ENCODE measurements at places on chromosomes 13 and 19.

GRCh38 chr13:94829185-94829836 lies 117.0 kb upstream of the SOX21 start:
- no peak for DNase-seq

DNA sequence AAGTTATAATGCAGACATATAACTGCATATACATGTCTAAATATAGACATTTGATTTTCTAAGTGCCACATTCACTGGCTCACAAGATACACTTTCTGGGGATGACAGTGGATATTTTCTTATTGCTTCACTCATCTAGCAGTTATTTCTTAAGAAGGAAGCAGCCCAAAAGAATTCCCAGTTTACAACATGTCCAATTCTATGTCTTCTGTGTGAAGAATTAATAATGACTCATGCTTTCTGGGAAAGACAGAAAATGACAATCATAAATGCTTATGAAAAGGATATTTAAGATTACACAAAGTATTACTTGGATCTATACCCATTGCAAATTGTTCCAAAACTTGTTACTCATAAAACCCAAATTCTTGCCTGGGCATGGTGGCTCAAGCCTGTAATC lies 543.4 kb downstream of the SUCLA2 start:
- peak; percentile 65 for DNase-seq

DNA sequence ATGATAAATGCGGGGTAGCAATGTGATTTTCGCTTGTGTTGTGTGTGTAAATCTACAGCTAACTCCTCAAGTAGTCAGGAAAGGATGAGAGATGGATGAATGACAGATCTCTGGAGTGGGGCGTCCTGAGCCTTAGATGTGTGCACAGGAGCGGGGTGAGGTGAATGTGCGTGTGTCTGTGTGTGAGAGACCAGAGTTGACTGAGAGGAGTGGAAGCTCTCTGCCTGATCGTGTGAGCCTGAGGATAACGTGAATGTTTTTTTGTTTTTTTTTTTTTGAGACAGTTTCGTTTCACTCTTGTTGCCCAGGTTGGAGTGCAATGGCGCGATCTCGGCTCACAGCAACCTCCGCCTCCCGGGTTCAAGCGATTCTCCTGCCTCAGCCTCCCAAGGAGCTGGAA lies 805 bp downstream of the ZNF461 start:
- DNase-seq = no peak

DNA sequence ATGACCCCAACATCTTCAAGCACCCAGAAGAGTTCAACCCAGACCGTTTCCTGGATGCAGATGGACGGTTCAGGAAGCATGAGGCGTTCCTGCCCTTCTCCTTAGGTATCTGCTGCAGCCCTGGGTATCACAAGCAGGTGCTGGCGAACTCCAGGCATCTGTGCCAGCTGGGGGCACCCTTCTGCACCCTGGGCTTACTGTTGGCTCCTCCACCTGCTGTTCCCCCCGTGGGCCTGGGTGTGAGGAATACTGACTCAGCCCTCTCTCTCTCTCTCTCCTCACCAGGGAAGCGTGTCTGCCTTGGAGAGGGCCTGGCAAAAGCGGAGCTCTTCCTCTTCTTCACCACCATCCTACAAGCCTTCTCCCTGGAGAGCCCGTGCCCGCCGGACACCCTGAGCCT lies 13.0 kb downstream of the CYP2S1 start:
- peak; percentile 20 for DNase-seq

- DNase-seq = no peak
Measured at GRCh38 chr19:3855320-3855719, 13.5 kb downstream of the ZFR2 start.

DNA sequence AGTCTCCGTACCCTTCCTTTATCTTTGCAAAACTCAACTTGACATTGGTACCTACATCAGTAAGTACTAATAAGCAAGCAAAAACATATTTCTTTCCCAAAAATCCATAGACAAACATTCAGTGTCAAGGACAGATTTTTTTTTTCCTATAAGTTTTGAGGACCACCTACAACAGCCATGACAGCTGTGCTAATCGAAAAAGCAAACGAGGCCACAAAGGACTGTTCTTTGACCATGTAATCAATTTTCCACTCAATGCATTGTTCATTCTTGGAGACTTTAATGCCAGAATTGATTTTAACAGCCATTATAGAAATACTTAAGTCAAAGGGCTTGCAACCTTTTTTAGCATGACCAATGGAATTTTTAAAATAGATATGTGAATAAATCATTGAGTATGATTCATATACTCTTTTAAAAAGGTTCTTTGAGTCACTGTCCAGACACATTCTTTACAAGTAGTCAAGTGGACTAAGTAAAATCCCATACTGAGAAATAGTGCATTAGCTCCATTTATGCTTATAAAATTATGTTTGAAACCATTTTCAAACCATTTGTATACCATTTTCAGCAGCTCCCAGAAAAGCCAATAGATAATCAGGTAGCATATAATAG lies 323.9 kb downstream of the MZT1 start:
- DNase-seq = peak; percentile 14

- no peak for DNase-seq
Measured at GRCh38 chr19:55255618-55256423, 3.0 kb downstream of the PPP6R1 start.

- DNase-seq = no peak
Measured at GRCh38 chr19:31560086-31561060, 211.1 kb upstream of the TSHZ3 start.

DNA sequence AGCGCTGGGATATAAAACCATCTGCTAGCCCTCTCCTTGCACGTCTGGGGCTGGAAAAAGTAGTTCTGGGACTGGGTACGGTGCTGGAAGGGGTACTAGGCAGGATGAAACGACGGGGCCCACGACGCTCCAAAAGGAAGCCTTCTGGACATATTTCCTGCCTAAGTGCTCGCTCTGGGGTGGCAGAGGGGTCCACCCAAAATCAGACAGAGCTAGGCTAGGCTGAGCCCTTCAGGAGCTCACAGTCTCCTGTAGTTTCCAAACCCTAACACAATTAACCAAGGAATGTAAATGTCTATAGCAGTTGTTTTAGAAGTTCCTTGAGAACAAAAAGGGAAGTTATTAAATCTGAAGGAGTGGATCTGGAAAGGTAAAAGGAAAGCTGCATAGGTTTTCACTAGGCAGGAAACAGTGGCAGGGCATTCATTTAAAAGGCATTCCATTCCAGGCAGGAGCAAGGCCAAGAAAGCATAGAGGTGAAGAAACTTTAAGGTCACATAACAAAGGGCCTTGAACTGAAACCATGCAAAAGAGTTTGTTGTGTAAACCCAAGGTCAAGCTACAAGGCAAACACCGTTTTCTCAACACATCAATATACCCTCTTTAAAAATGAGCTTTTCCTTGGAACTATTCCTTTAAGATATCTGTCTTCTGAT lies 634 bp upstream of the DIAPH3 start:
- DNase-seq = peak; percentile 35

- DNase-seq = peak; percentile 24
Measured at GRCh38 chr13:23609874-23610576, 39.8 kb downstream of the TNFRSF19 start.

DNA sequence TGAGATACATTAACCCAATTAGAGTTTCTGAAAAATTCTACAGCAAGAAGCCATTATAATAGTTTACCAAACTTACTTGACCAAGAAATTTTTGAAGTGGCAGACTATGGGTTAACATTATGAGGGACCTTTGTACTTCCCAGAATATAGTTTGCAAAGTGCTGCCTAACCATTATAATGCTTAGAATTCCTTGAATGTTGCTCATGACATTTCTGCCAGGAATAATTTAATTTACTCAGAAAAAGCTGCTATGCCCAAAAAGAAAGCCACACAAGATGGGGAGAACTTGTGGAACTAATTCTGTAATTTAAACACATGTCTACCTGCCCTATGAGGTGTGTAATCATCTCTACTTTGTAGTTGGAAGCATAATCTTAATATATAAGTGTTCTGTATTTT lies 58.1 kb upstream of the MYCBP2 start:
- DNase-seq = peak; percentile 8

- peak; percentile 92 for DNase-seq
Measured at GRCh38 chr19:7098701-7099596, 29.4 kb downstream of the ZNF557 start.

DNA sequence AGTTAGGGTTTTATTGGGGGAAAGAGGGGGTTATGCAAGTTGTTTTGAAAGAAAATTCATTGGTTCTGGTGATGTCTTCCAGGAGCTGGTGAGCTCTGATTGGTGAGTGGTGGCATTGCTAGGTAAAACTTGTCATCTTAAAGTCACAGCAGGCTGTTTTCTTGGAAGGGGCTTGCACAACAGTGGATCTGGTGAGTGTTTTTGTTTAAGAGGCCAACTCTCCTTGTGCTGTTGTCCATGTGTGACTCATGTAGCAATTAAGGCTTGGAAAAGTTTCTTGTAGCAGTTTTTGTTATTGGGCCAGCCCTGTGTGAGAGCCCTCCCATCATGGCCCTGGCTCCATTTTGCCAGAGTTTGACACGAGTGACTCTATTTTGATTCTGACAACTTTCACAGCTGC lies 109.4 kb downstream of the RFC3 start:
- DNase-seq = peak; percentile 77

GRCh38 chr13:58960888-58961287 lies 1202.8 kb downstream of the DIAPH3 start:
- peak; percentile 5 for DNase-seq

DNA sequence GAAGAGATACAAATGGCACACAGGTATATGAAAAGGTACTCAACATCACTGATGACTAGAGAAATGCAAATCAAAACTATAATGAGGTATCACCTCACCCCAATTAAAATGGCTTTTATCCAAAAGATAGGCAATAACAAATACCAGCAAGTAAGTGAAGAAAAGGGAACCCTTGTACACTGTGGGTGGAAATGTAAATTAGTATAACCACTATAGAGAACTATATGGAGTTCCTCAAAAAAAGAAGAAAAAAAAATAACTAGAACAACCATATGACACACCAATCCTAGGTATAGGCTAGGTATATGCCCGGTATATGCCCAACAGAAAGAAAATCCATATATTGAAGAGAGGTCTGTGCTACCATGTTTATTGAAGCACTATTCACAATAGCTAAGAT lies 150.9 kb downstream of the VWA8 start:
- DNase-seq = no peak

DNA sequence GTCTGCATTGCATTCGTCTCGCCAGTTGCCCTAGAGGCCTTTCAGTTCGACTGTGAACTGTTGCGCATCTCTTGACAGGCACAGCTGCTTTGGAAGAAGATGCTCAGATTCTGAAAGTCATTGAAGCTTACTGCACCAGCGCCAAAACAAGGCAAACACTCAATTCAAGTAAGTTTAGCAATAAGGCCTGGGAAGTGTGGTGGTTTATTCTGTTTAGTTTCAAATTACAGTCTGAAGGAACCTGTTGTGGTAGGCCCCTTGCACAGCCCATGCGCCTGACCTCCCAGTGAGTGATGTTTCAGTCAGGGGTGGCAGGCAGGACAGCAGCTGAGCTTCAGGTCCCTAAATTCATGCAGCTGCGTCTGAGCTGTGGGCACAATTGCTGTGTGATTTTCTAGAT lies 32.2 kb upstream of the TEX29 start:
- no peak for DNase-seq

DNA sequence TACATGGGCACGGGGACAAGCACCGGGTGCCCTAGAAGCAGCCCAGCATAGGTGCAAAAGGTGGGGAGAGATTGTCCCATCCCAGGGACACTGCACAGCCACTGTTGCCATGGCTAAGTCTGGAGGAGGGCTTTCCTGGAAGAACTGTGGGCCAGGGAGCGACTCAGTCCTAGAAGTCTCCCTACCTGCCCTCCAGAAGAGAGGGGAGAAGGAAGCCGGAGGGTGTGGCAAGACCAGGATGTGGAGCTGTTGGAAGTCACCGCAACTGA lies 2.3 kb upstream of the FBN3 start:
- no peak for DNase-seq

DNA sequence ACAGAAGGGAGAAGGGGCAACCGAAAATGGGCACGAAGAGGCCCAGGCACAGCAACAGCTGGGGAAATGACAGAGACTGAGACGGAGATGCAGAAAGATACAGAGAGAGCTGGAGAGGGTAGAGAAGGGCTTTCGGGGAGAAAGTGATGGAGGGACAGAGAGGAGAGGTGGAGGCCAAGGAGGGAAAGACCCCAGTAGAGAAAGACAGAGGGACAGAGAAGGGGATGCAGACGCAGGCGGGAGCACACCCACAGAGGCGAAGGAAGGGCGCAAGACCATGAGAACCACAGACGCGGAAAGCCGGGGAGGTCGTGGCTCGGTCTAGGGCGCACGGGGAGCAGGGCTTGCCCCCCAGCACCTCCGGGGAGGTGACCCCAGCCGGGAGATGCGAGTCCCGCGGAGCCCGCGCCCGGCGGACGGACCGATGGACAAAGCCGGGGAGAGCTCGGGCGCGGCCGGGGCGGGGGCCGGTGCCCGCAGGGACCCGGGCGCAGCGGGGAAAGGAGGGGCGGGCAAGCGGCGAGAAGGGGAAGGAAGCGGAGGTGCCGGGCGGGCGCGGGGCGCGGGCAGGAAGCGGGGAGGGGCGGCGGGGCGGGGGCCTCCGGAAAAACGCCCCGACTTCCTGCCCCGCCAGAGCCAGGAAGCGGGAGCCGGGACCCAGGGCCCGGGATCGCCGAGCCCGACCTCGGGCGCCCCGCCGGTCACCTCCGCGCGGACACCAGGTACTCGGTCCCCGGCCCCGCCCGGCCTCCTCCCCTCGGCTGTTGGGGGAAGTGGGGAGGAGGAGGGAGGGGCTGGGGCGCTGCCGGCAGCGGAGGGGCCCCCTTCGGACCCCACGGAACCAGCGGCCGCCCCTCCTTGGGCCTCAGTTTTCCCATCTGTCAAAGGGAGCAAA lies at the start of gene ARHGEF1:
Gene ARHGEF1, plus strand, starts transcription at position 617 of the 895 bp plus-strand sequence. CDS start 4,899 bp downstream, outside the sequence.
- DNase-seq = no peak

- DNase-seq = no peak
Measured at GRCh38 chr13:92260363-92260762, 861.9 kb downstream of the GPC5 start.

GRCh38 chr19:56840451-56841192 lies at the start of the genes PEG3 and ZIM2:
Gene PEG3, minus strand, starts transcription at chr19:56840726. Its CDS starts 16,071 bp downstream, at chr19:56824655.
Gene ZIM2, minus strand, starts transcription at chr19:56840726. Its CDS starts 16,449 bp downstream, at chr19:56824277.
- no peak for DNase-seq

GRCh38 chr19:38270587-38271167 lies 6.3 kb downstream of the SPINT2 start:
- DNase-seq = peak; percentile 32

- DNase-seq = no peak
Measured at GRCh38 chr13:42607546-42607945, 33.6 kb downstream of the TNFSF11 start.

DNA sequence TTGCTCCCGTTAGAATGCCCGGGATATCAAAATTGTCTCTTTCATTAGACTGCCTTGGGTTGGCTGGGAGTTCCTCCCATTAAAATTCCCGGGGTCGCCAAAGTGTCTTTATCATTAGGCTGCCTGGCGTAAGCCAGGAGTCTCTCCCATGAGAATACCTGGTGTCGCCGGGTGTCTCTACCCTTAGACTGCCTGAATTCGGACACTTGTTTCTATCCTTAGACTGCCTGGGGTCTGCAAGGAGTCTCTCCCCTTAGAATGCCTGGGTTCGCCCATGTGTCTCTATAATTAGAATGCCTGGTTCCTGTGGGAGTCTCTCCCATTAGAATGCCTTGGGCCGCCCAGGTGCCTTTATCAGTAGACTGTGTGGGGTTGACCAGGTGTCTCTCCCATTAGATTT lies 1538.2 kb downstream of the UQCRFS1 start:
- DNase-seq = no peak

Measured in cardiac fibroblast (primary cell).